Keratinocyte (primary cell): ENCODE measurements at places on chromosomes 13 and 19.

GRCh38 chr13:91174886-91175501 is 172.5 kb upstream of the MIR17HG start:
- DNase-seq, result no peak

- DNase-seq, result no peak
These were observed 1390.6 kb downstream of the UQCRFS1 start for GRCh38 chr19:27822336-27822735.

DNA sequence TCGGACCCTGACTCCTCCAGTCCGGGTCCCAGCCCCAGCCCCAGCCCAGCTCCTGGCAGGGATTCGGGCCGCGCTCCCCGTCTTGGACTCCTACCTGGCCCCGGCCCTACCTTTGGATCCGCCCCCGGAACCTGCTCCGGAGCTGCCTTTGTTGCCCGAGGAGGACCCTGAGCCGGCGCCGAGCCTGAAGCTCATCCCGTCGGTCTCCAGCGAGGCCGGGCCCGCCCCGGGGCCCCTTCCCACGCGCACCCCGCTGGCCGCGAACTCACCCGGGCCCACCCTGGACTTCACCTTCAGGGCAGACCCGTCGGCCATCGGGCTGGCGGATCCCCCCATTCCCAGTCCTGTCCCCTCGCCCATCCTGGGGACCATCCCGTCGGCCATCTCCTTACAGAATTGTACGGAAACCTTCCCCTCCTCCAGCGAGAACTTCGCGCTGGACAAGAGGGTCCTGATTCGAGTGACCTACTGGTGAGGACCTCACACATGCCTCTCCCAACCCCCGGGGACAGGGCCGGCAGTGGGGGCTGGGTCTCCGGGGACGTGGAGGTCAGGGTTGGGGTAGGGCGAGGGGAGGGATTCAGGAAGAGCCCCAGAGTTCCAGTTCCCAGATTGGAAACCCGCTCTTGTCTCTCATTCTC is 732 bp downstream of the SELENOV start:
- no peak for DNase-seq

- DNase-seq, result no peak
These were observed 802.7 kb downstream of the PCDH9 start for GRCh38 chr13:66427458-66427861.

DNA sequence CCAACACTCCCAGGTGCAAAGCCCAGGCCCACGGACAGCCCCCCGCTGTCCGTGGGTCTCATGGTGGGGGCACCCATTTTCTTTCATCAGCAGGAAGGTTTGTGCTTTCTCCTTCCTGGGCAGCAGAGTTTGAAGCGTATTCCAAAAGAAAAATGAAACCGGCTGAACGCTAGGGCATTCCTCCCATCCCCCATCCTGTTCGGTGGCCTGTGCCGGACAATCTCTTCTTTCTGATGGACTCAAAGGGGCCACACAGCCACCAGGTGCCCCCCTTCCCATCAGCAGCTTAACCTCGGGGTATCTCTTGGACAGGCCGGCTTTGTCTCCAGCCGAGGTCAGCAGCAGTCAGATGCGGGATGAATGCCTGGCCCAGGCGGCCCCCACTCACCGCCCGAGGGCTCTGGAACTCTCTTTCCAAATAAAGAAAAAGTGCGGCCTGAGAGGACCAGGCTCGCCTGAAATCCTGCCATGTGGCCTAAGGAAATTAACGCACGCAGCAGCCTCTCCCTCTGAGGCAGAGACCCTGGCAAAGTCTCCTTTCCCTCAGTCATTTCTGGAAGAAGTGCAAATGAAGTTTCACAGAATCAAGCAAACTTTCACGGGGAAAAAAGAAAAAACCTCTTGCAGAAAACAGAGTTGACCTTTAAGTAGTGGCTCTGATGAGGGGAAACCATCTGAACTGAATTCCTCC is 67.8 kb downstream of the RASA3 start:
- no peak for DNase-seq

DNA sequence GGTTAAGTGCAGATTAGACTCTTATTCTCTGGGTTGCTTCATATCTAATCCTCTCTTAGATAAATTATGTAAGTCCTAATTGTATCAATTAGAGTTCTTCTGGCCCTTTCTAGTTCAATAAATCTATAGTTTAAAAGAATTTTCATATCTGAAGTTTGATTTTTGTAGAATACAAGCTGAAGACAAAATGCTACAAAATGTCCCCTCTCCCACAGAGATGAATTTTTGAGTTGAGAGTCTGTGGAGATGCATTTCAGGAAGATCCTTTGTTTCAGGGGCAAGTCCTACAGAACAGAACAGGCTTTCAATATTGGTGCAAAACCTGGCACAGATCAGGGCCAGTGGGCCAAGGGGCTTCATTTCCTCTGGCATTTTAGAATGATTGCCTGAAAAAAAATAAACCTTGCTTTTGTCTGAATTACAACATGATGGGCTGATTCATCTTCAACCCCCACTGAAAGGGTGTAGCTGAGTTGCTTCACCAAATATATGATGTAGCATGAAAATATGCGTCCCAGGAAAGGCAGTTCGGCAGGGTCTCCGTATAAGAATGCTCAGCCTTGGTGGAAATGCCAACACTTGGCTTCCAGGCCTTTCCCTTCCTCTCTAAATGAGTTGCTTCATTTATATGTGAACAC is 6.4 kb upstream of the IPO5 start:
- peak; percentile 2 for DNase-seq

DNA sequence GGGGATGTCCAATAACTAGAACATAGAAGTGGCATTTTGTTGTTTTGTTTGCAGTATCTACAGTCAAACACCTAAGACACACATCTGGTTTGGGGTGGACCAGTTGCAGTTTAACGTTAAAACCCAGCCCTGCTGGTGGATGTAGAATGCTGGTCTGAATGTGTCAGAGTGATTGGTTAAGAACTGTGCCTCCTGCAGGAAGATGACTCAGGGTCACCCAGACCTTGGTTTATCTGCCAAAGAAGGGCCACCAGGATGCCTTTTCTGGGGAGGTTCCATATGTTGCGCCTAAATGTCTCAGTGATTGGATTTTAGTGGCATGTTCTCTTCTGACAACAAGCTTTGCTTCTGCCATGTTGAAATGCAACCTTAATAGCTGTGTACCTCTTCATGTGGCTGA is 23.1 kb downstream of the ZNF536 start:
- DNase-seq, result no peak

GRCh38 chr19:35094656-35095055 is 21.0 kb upstream of the FXYD3 start:
- no peak for DNase-seq

- no peak for DNase-seq
These were observed 850 bp upstream of the CERS4 start for GRCh38 chr19:8208119-8208921.

DNA sequence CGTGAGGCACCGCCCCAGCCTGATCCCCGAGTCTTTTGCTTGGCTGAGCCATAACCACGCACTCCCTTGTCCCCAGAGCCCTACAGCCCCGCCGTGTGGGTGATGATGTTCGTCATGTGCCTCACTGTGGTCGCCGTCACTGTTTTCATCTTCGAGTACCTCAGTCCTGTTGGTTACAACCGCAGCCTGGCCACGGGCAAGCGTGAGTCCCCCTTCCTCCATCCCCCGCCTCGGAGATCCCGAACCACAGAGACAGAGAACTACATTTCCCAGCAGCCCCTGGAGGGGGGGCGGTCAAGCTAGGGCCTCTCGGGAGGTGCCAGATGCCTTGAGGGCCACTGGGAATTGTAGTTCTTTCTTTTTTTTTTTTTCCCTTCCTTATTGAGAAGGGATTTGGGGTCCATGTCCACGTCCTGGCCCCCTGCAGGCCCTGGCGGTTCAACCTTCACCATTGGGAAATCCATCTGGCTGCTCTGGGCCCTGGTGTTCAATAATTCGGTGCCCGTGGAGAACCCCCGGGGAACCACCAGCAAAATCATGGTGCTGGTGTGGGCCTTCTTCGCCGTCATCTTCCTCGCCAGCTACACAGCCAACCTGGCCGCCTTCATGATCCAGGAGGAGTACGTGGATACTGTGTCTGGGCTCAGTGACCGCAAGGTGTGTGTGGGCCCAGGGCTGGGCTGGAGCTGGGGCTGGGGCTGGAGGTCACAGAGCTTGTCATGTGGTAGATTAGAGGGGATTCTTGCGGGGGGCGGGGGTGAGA is 25.9 kb downstream of the GRIN2D start:
- DNase-seq, result no peak

DNA sequence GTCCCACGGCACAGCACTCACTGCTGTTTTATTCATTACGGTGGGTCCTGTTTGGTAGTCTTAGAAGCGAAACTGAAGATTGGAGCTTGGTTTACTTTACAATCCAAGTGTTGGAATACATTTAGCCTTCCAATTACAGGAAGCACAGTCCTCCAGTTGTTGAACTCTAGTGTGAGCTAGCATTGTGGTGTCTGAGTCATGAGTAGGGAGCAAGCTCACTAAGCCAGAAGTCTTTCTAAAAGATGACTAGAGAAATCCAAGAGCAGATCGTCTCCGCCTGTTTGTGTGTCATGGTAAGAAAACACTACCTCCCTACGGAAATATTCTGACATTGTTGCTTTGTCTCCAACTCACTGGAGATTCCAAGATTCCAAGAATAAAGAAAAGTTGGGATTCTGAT is 10.1 kb upstream of the SHISA2 start:
- no peak for DNase-seq

- DNase-seq, result no peak
These were observed 22.8 kb upstream of the CD70 start for GRCh38 chr19:6613711-6614110.

GRCh38 chr13:98098516-98098915 is 44.4 kb upstream of the FARP1 start:
- DNase-seq, result no peak

- no peak for DNase-seq
These were observed 51.9 kb downstream of the CELF5 start for GRCh38 chr19:3276341-3276799.

DNA sequence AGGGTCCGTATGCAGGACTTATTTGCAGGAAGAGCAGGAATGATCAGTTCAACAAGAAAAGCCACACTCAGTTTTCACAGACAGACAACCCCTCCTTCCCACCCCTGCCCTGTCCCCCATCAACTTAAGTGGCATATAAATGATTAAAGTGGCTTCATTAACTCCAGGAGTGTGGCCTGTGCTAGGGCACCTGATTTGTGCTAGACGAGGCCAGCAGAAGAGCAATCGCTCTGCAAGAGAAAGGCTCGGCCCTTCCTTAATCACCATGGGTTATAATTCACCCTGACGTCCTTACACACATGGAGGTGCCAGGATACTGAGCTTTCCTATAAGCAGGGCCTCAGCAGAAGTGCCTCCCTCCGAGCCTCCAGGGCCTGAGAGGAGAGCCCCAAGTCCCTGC is 14.6 kb downstream of the C19orf12 start:
- DNase-seq, result no peak

DNA sequence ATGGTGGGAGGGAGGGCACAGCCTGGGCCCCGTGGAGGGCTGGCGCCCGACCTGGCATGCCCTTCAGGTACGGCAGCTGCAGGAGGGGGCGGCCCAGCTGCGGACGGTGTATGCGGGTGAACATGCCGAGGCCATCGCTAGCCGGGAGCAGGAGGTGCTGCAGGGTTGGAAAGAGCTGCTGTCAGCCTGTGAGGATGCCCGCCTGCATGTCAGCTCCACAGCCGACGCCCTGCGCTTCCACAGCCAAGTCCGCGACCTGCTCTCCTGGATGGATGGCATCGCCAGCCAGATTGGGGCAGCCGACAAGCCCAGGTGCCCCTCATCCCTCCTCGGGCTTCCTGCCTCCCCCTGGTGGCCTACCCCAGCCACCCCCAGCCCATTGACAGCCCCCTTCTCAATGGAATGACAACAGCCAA is 16.6 kb upstream of the SHKBP1 start:
- no peak for DNase-seq

GRCh38 chr13:35855531-35856019 is 275.6 kb downstream of the DCLK1 start:
- peak; percentile 48 for DNase-seq

GRCh38 chr19:3343619-3344502 is 22.5 kb upstream of the NFIC start:
- DNase-seq, result peak; percentile 79

- DNase-seq, result no peak
These were observed 418.8 kb downstream of the DACH1 start for GRCh38 chr13:71448080-71448630.

- no peak for DNase-seq
These were observed 833.9 kb downstream of the SLITRK1 start for GRCh38 chr13:83048419-83048818.

DNA sequence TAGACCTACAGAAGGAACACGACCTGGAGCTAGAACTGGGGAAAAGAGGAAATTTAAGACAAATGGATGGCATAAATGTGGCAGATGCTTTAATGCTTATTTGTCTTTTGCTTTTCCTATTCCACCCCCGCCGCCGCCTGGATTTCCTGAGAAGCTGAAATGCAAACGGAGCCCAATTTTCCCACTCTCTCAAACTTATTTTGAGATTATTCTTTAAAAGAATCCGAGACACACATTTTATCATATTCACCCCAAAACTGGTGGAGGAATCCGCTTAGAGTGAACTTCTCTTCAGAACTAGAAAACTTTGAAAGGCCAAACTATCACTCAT is 5.8 kb downstream of the POU4F1 start:
- DNase-seq, result no peak

DNA sequence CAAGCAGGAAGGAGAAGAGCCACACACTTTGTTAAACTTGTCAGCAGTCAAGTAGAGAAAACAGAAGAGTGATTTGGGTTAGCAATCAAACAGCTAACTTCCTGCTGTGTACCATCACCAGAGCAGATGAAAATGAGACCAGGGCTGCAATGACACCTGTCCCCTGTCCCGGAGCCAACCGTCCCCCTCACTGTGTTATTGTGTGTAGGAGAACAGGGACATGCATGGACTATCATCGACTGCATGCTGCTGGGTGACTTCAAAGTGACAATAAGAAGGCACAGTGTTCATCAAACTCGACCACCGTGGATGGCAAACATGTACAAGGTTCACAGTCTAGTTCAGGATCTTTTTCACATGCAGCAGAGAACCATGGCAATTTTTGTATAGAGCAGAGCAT is 94.0 kb upstream of the SLC15A1 start:
- no peak for DNase-seq

GRCh38 chr19:10404888-10405820 is 1.8 kb upstream of the CDC37 start:
- DNase-seq, result no peak

DNA sequence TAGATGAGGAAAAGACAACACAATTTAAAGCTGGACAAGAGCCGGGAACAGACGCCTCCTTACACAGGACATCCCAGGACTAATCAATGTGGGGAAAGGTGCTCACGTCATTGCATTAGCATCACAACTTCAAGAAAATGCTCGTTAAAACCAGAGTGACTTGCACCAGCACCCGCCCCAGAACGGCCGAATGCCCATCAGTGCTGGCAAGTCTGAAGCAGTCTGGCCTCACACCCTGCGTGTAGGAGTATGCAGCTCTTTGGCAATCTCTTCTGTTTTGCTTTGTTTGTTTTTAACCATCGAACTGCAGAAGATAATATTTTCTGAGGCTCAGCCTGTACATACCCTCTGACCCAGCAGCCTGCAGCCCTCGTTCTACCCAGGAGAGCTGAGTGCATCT is 44.8 kb upstream of the LDLR start:
- DNase-seq, result no peak
